ENCODE measurements at places on chromosomes 12 and 14.

DNA sequence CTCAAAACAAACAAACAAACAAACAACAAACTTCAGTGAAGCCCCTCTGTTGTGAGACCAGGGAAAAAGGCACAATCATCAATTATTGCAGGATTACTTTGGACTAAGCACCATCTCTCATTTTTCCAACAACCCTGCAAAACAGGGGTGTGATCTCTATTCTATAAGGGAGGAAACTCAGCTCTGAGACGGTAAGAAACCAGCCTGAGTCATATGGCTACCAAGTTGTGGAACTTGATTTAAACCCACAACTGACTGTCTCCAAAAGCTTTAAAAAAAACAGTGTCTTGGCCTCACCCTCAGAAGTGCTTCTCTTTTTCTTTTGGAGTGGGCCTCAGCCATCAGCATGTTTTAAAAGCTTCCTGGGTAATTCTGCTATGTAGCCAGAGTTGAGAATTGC, 49.8 kb downstream of the RIN3 start:
- no peak for DNase-seq

- no peak for DNase-seq
Observed at GRCh38 chr12:52147367-52147963, 44.3 kb downstream of the KRT80 start.

DNA sequence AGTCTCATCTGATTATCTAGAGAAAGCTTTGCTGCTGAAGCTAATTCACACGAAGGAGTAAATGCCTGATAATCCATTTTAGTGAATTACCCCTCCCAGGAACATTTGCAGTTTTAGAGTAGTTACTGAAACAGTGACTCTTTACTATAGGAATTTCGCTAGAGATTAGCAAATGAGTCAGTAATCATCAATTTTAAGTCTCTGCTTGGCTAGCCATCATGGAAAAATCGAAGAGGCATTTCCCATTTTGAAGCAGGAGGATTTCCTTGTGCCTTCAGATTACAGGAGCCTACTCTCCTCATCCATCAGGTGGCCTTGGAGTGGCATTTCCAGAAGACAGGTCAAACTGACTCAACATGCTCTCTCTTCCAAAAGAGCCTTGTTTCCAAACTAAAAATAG, 154.5 kb downstream of the EGLN3 start:
- no peak for DNase-seq

- no peak for DNase-seq
Observed at GRCh38 chr12:1799882-1800400, 20.4 kb upstream of the LRTM2 start.

DNA sequence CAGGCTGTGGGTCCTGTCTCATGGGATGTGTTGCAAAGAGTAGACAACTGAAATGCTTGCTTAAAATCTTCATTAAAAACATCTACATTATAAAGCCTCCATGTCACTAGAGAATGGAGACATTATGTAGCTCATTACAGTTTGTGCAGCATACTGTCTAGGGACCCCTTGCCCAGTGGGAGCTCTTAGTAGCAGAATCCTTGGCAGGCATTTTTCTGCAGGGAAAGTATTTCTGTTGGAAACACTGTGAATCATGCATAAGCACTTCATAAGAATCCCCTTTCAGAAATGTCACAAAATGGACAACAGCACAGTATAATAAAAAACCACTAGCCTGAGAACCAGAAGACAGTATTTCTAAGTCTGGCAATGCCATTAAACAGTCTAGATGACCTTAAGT, 174.3 kb downstream of the MGAT4C start:
- no peak for DNase-seq

DNA sequence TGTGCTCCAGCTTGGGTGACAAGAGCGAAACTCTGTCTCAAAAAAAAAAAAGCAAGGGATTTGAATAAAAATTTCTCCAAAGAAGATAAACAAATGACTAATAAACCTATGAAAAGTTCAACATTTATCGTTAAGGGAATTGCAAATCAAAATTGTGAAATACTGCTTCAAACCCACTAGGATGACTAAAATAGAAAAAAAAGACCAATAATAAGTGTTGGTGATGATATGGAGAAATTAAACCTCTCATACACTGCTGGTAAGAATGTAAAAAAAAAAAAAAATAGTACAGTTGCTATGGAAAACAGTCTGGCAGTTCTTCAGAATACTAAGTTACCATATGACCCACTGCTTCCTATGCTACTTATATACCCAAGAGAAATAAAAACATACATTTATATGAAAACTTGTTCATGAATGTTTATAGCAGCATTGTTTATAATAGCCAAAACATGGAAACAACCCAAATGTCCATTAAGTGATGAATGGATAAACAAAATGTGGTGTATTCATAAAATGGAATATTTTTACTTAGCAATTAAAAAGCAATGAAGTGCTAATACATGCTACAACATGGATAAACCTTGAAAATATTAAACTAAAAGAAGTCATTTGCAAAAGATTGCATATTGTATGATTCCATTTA, 39.4 kb upstream of the TMPRSS12 start:
- no peak for DNase-seq

DNA sequence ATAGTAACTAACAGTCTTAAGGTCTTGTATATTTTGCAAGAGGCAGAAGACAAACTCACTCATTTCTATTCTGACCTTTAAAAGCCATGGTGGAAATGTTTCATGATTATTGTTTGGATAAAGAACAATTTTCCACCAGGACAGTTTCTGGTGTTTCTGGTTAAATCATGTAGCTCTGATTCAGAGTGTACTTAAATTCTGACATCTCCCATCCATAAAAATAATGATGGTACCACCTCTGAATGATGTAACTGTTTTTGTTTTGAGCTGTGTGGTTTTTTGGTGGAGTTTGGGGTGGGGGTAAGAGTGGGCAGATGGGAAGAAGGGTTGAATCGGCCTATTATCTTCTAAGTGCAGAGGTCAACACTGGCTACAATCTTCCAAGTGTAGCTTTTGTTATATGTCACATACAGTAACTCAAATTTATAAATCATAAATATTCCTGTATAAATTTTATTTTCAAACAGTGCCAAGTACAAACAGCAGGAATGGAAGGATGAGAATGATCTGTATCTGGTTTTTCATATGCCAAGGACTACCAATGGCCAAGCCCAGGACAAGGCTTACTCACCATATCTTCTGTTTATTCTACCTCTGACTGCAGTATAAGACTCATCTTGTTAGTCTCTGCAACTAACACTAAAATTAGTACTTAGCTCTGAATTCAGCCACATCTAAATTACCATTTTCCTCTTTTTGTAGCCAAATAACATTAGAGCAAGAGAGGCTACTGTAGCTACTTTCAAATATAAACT, 108.7 kb downstream of the BCAT1 start:
- no peak for DNase-seq

- DNase-seq: no peak
Observed at GRCh38 chr14:75968456-75968855, 13.3 kb downstream of the TGFB3 start.

GRCh38 chr12:94987801-94988200, 15.7 kb downstream of the NDUFA12 start:
- DNase-seq: peak; percentile 42

DNA sequence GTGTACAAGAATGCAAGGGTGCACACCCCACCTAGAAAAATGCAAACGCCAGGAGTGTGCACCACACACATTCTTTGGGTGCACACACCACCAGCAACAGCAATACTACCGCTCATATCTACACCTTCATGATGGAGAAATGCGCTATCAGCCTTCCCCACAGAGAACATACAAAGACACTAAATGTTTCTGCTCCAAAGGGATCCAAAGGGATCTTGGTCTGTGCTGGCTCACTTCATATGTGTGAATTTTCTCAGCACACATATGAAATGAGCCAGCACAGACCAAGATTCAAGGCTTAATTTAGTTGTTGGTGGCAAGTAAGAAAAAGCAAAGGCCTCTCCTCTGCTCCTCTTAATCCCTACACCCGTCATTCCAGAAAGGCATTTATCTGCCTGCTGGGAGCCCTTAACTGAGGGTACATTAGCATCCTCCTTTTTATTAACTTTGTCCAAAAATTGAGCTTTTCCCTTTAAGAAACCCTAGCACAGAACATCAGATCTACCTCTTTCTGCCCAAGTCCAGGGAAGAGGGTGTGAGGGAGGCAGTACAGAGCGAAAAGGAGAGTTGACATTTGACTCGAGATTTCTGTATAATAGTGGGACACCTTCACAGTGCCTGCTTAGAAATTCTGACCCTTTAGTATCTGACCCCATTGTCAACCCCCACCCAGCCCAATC, 8.3 kb downstream of the BMP4 start:
- no peak for DNase-seq

- no peak for DNase-seq
Observed at GRCh38 chr14:104592292-104592672, 12.3 kb downstream of the TMEM179 start.

DNA sequence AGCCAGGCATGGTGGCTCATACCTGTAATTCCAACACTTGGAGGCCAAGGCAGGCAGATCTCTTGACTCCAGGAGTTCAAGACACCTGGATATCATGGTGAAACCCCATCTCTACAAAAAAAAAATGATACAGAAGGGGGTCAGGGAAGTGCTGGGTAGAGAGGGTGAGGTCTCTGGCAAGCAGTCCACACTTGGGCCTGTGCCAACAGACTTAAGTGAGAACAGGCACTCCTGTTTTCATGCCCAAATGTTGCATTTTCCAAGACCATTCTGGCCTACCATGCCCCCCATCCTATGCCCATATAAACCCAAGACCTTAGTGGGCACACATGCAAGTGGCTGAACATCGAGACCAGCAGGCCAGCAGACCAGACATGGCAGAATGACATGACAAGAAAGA, 16.0 kb upstream of the CMAS start:
- DNase-seq: no peak

- no peak for DNase-seq
Observed at GRCh38 chr12:132275110-132275531, 54.3 kb downstream of the GALNT9 start.

DNA sequence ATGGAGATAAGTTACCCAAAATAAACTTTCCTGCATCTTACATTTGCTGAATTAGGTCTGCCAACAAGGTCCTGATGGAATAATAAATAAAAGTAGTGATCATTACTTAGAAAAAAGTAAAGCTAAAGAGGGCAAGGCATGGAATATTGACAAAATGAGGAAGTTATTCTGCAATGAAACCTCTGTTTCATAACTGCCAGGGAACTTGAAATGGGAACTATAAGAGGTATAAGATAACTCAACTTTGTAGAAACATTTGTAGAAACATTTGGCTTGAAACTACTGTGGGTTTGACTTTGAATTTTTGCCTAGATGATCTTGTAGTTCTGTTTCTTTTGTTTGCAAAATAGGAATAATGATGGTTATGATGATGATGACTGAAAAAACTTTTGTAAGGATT, 18.7 kb upstream of the YBX3 start:
- no peak for DNase-seq

DNA sequence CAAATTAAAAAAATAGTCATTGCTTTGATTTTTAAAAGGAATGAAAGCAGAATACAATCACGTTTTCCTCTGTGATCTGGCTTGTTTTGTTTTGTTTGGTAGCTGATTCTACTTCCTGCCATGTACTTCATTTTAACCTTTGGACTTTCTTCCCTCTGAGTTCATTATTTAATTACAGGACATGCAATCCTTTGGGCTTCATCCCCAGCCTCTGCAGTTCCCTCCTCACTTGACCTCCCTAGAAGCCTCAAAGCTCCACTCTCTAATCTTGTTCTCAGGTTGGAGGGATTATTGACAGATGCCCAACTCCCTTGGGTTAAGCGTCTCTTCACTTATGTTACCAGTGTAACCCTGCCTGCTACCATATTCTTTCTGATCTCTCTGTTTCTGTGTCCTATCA, 967.9 kb upstream of the SEL1L start:
- no peak for DNase-seq

DNA sequence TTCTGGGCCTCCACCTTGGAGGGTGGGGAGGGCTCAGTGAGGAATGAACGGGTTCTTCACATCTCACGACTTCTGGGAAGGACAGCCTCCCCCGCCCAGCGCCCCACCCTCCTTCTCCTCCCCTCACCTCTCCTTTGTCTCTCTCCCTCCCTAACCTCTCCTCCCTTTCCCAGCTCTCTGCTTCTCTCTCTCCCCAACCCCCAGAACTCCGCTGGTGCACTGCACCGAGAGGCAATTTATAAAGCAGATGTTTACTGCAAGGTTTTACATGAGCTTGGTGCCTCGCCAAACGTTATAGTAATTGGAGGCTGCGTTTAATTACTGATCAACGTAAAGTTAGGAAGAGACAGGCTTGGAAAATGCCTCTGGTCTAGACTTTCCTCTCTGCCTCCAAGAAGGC, 42.9 kb upstream of the FAM222A start:
- DNase-seq: no peak

GRCh38 chr12:84247931-84248330, 664.7 kb downstream of the SLC6A15 start:
- no peak for DNase-seq

DNA sequence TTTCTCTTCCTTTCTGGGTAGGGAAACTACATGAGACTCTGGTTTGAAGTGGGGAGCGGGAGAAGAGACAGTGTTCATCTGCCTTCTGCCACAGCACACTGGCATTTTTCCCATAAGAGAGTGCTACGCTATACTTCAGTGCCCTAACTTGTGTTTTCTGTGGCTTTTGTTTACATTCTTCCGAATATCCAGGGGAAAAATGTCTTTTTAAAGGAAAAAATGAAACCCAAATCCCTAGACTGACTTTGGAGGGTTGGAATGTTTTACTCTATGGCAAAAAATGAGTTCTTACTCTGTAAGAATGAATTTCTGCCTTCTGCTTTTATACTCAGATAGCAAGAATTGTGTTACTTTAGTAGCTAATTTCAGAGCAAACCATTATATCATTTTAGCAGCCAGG, 88.1 kb upstream of the TMEM263 start:
- DNase-seq: no peak

GRCh38 chr12:38809832-38810231, 95.6 kb downstream of the CPNE8 start:
- no peak for DNase-seq

- DNase-seq: no peak
Observed at GRCh38 chr14:105568859-105569766, 42.7 kb downstream of the TMEM121 start.

- no peak for DNase-seq
Observed at GRCh38 chr12:15778126-15778525, 11.1 kb downstream of the EPS8 start.

DNA sequence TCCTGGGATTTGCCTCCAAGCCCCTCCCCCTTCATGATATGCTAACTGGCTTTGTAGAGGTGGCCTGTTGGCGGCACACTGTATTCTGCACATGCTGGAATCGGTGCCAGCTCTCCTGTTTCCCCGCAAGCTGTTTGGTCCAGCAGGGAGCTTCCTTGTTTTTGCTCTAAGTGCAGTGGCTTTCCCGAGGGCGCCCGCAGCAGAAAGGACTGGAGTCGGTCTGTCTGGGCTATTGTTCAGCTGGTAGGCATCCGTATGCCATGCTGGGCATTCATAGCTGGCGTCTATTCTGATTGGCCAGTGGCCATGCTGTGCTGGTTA, 88.9 kb upstream of the MED13L start:
- no peak for DNase-seq

DNA sequence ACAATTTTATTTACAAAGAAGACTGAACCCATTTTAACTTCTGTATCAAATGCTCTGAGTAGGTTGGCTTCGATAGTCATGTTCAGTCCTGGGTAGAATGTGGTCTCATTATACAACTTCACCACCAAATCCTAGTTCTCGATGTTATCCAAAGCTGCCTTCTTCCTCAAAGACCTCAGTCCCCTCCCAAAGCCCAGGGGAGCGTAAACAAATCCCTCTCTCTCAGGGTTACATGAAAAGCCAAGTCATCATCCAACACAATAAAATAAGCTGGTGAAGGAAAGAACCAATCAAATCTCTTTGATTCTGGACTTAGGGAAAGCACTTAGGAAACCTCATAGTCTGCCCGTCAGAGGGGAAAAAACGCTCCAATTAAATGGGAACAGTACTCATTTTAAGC, 9.1 kb downstream of the PTCSC3 start:
- no peak for DNase-seq
